Left colon (tissue), 2 donors: ENCODE measurements at places on chromosomes 2 and 18. TPM values are rescaled to one million over a fixed set of nuclear protein-coding genes. Genes with fewer than 3 reads are reported as not detected.

DNA sequence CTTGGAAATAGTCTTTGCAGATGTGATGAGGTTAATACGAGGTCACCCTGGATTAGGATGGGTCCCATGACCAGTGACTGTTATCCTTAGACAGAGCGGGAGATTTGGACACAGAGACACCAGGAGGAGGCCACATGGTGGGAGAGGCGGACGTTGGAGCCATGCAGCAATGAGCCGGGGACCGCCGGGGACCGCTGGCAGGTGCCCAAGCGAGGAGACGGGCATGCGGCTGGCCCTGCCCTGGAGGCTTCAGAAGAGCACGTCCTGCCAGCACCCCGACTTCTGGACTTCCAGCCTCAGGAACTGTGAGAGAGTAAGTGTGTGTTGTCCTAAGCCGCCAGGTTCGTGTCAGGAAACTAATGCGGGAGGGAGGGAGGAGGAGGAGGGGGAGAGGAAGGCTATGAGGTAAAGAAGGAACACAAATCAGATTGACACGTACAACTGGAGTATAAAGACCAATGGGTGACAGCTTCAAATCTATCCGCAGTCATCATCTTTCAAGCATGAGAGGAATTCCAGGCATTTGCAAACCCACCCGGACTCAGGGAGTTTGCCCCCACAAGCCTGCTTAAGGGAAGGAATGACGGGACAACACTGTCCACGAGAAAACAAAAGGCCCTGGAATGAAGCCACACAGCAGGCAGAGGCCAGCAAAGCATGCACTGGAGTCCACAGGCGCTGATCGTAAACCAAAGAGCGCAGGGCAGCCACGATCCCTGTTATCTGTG lies 11.6 kb upstream of the BOK start:
- no peak for DNase-seq

DNA sequence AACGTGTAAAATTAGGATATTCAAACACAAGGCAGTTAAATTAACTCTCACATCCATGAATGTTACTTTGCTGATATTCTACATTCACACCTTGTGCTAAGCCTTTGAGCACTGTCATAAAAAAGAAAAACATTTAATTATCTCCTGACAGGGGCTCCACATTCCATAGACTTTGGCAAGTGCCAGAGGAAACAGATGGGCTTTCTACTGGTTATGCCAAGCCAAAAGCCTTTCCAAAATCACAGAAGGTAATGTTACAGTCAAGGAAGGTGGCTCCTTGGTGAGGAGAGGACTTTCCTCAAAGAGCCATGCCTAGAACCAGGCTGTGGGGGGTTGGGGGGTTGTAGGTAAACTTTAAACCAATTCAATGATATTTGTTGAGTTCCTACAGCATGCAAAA lies 12.4 kb downstream of the MYO5B start:
- DNase-seq, result no peak

- no peak for DNase-seq
These were observed 36.4 kb upstream of the GLI2 start for GRCh38 chr2:120699292-120699691.

GRCh38 chr2:41000906-41001305 lies 549.0 kb upstream of the SLC8A1 start:
- no peak for DNase-seq

GRCh38 chr2:239751679-239752355 lies 273.3 kb downstream of the NDUFA10 start:
- DNase-seq, result no peak

DNA sequence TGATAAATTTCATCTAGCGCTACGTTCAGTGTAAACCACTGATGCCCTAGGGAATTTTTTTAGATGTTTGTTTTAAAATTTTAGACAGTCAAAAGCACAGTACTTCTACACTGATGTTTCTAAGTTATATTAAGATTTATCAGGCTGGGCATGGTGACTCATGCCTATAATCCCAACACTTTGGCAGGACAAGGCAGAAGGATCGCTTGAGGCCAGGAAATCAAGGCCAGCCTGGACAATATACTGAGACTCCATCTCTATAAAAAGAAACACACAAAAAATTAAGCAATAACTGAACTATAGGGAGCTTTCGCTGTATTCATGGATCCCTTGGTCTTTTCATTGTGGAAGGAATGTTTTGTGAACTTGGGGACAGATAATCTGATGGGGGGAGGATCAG lies 50.6 kb upstream of the MAPRE2 start:
- no peak for DNase-seq

SPDYA gene
- total RNA-seq, result 1.5 TPM

CDC42EP3 gene
- total RNA-seq, result 46.7 TPM

POTEI gene
- 0.06 TPM for total RNA-seq

SH3RF3 gene
- 1.3 TPM for total RNA-seq

SP140L gene
- total RNA-seq, result 23.4 TPM
